Activated naive CD8-positive, alpha-beta T cell treated with anti-CD3 and anti-CD28 coated beads for 36 hours (primary cell): ENCODE measurements at places on chromosomes 1 and 21.

GRCh38 chr1:63379583-63379982, 12.2 kb downstream of the ALG6 start:
- peaks cover 49% of the 10 kb centered on the region for H3K36me3 ChIP-seq
- no peak for DNase-seq
- no peaks in the 10 kb centered on the region for H3K27me3 ChIP-seq
- H3K27ac ChIP-seq: no peak overlapping the region

- no peaks in the 10 kb centered on the region for H3K27me3 ChIP-seq
- H3K4me3 ChIP-seq: no peak overlapping the region
- H3K27ac ChIP-seq: no peak overlapping the region
- no peaks in the 10 kb centered on the region for H3K36me3 ChIP-seq
Observed at GRCh38 chr1:79817031-79817560, 810.6 kb upstream of the ADGRL4 start.

DNA sequence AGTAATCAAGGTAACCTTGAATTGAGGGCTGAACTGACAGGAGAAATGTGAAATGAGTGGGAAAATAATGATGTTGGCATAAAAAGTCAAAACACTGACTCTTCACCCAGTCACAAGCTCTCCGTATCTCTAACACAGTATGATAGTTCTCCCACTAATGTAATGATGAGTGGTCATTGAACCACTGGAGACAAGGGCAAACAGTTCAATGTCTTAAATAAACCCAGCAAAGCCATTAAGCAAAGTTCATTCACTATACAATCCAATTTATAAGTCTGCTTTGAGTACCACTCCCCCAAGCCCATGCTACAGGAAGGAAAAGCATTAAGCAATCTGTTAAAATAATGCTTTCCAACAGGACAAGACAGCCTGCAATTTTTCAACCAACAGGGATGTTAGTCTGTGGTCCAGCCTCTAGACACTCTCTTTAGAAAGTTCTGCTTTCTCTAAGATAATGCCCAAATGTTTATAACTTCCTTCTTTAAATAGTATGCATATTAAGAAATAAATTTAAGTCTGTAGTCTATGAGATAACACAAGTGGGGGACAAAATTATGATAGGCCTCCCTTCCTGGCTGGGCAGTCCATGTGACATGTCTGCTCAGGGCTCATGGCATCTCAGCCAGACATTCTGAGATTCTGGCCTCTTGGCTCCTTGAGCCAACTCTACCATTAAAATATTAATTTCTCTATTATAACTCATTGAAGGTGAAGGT, 25.5 kb upstream of the DDAH1 start:
- no peak overlapping the region for H3K4me3 ChIP-seq
- H3K4me1 ChIP-seq: no peaks in the 10 kb centered on the region
- no peaks in the 10 kb centered on the region for H3K36me3 ChIP-seq
- DNase-seq: no peak
- H3K27ac ChIP-seq: no peak overlapping the region
- peaks cover 5% of the 10 kb centered on the region for H3K27me3 ChIP-seq

DNA sequence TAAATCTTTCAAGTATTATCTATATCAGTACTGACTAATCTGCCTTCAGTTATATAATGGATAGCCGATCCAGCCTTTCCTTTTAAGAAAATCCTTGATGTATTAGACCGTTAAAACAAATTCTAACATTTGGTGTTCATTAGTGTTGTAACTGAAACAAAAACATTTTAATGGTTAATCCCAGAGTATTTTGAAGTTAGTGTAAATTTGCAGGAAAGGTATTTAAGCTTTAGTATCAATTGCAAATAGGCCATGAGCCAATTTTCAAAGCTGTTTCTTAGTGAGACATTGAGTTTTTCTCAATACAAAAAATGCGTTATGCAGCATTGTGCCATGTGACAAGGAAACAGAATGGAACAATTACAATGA, 29.6 kb downstream of the DISP1 start:
- H3K36me3 ChIP-seq: peaks cover 9% of the 10 kb centered on the region
- H3K4me1 ChIP-seq: peaks cover 3% of the 10 kb centered on the region
- H3K27me3 ChIP-seq: no peaks in the 10 kb centered on the region

- DNase-seq: no peak
- H3K36me3 ChIP-seq: peaks cover 1% of the 10 kb centered on the region
- H3K4me3 ChIP-seq: no peak overlapping the region
- no peak overlapping the region for H3K27ac ChIP-seq
Observed at GRCh38 chr1:115067161-115067859, 22.0 kb downstream of the TSPAN2 start.

DNA sequence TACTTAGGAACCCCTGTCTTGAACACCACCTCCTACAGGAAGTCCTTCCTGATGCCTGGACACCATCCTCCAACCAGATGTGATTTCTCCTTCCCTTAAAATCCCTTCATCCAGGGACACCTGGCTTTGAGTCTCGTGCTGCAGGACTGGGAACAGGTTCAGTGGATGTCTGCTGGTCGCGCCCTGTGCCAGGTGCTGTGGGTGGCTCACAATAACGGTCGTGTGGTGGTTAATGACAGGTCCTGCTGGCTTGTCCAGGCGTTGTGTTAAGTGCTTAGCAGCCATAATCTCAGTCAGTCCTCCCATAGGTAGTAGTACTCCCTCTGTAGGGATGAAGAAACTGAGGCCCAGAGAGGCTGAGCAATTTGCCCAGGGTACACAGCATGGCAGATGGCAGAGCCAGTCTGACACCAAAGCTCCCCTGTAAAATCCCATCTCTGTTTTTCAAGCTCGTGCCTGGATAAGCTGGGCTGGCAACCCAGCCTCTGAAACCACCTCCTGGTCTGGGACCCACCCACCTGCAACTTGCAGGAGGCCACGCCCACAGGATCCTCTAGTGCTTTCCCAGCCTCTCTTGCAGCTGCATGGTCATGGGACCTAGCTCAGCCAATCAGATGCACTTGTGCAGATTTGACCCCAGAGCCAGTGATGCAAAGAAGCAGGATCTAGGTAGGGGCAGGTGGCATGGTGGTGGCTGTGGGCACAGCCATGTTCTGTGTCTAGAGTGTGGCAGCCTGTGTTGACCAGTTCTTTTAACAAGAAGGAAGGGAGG, 106.0 kb upstream of the IFFO2 start:
- H3K36me3 ChIP-seq: peaks cover 3% of the 10 kb centered on the region
- no peak for DNase-seq
- H3K4me1 ChIP-seq: peaks cover 2% of the 10 kb centered on the region

- no peak overlapping the region for H3K4me3 ChIP-seq
- DNase-seq: peak; percentile 31
- H3K27ac ChIP-seq: no peak overlapping the region
- peaks cover 2% of the 10 kb centered on the region for H3K36me3 ChIP-seq
- peaks cover 4% of the 10 kb centered on the region for H3K4me1 ChIP-seq
Observed at GRCh38 chr1:38834937-38835827, 24.4 kb downstream of the RRAGC start.

GRCh38 chr21:34962586-34963222, 86.4 kb downstream of the RUNX1 start:
- no peaks in the 10 kb centered on the region for H3K27me3 ChIP-seq
- peaks cover 11% of the 10 kb centered on the region for H3K36me3 ChIP-seq
- peak overlapping the region; percentile 50 for H3K4me3 ChIP-seq
- no peak for DNase-seq

DNA sequence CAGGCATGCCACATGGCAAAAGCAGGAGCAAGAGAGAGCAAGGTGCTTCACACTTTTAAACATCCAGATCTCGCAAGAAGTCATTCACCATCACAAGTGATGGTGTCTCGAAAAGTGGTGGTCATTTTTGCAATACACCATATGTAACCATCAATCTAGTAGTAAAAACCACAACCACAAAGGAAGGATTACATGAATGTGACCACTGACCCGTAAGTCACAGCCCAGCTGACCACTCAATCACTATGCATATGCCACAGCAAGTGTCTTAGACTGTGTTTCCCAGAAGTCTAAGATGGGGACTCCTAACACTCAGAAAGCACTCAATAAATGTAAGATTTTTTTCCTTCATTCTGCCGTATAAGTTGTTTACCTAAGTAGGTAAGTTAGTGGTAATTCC, 76.9 kb downstream of the FH start:
- H3K4me3 ChIP-seq: no peak overlapping the region
- H3K4me1 ChIP-seq: no peaks in the 10 kb centered on the region
- H3K27me3 ChIP-seq: peaks cover 24% of the 10 kb centered on the region
- H3K27ac ChIP-seq: no peak overlapping the region
- H3K36me3 ChIP-seq: no peaks in the 10 kb centered on the region
- DNase-seq: no peak

- H3K36me3 ChIP-seq: peaks cover 13% of the 10 kb centered on the region
- no peaks in the 10 kb centered on the region for H3K27me3 ChIP-seq
- H3K4me1 ChIP-seq: peaks cover 67% of the 10 kb centered on the region
Observed at GRCh38 chr1:19405761-19406487, 79.4 kb downstream of the CAPZB start.

DNA sequence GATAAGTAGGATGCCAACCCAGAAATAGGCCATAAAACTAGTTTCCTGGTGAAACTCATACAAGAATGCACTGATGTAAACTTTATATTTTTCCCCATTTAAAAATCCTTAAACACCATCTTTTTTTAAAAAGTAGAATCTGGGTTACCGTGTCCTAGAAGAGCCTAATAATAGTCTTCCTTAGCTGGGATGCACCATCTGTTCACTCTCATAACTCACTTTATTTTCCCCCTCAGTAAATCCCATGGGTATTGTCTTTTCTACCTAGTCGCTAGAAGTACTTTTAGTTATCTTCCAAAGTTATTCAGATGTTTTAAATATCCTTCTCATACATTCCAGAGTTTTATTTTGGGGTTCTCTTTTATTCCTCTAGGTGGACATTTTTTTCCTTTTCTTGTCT, 250.2 kb downstream of the PLA2G4A start:
- no peak overlapping the region for H3K4me3 ChIP-seq
- no peak overlapping the region for H3K27ac ChIP-seq
- no peaks in the 10 kb centered on the region for H3K4me1 ChIP-seq
- peaks cover 4% of the 10 kb centered on the region for H3K36me3 ChIP-seq
- no peak for DNase-seq
- no peaks in the 10 kb centered on the region for H3K27me3 ChIP-seq

- peaks cover 6% of the 10 kb centered on the region for H3K36me3 ChIP-seq
- H3K27me3 ChIP-seq: peaks cover 74% of the 10 kb centered on the region
- H3K27ac ChIP-seq: no peak within 1 kb of the TSS
- H3K4me3 ChIP-seq: peak within 1 kb of the TSS; percentile 74
- peaks cover 3% of the 10 kb centered on the region for H3K4me1 ChIP-seq
- peak; percentile 17 for DNase-seq
Observed at GRCh38 chr21:45404730-45405270, at the start of gene COL18A1. COL18A1 (plus strand) TSS chr21:45405165; CDS start chr21:45405231, 66 bp downstream.

GRCh38 chr1:55893155-55893554, 678.0 kb upstream of the USP24 start:
- H3K36me3 ChIP-seq: no peaks in the 10 kb centered on the region
- H3K4me1 ChIP-seq: no peaks in the 10 kb centered on the region
- DNase-seq: no peak
- no peak overlapping the region for H3K27ac ChIP-seq
- peaks cover 3% of the 10 kb centered on the region for H3K27me3 ChIP-seq
- no peak overlapping the region for H3K4me3 ChIP-seq

- H3K4me3 ChIP-seq: no peak overlapping the region
- H3K4me1 ChIP-seq: no peaks in the 10 kb centered on the region
- no peak overlapping the region for H3K27ac ChIP-seq
- H3K27me3 ChIP-seq: no peaks in the 10 kb centered on the region
- no peak for DNase-seq
Observed at GRCh38 chr1:245776139-245776538, 621.4 kb downstream of the KIF26B start.

DNA sequence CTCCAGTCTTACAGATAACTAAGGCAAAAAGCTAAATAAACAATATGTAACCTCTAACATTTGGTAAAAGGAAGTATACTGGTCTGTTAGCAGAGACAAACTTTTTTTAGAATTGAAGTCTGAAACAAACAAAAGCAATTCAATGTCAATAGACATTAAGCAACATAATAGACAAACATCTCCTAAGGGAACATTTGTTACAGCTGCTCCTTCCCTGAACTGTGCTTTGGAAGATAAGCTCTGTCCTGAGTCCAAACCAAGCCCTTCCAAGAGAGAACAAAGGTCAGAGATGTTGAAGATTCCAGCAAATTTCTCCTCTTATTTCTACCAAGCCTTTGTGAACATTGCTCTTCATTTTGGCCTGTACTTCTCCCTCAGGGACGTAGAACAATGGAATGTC, 25.3 kb downstream of the FMO2 start:
- H3K27ac ChIP-seq: no peak overlapping the region
- no peaks in the 10 kb centered on the region for H3K4me1 ChIP-seq
- no peak overlapping the region for H3K4me3 ChIP-seq
- DNase-seq: no peak
- H3K27me3 ChIP-seq: peaks cover 16% of the 10 kb centered on the region

DNA sequence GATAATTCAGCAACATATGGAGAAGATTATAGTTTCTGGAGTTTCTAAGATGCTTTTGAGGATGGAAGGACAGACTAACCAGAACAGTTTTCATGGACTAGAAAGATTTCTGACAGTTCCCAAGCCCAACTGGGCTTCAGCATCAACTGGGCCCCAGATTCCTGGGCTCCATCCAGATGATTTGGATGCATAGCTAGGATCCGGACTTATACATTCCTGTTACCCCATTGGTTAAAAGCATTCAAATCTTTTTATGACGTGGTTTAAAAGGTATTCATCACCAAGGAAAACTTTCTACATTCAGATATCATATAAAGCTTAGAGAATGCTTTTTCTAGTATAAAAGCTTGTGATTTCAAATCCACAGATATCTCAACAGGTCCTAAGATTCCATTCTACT, 29.7 kb downstream of the TSHB start:
- DNase-seq: no peak
- H3K27me3 ChIP-seq: no peaks in the 10 kb centered on the region
- H3K27ac ChIP-seq: no peak overlapping the region
- H3K4me1 ChIP-seq: peaks cover 32% of the 10 kb centered on the region
- H3K36me3 ChIP-seq: no peaks in the 10 kb centered on the region

DNA sequence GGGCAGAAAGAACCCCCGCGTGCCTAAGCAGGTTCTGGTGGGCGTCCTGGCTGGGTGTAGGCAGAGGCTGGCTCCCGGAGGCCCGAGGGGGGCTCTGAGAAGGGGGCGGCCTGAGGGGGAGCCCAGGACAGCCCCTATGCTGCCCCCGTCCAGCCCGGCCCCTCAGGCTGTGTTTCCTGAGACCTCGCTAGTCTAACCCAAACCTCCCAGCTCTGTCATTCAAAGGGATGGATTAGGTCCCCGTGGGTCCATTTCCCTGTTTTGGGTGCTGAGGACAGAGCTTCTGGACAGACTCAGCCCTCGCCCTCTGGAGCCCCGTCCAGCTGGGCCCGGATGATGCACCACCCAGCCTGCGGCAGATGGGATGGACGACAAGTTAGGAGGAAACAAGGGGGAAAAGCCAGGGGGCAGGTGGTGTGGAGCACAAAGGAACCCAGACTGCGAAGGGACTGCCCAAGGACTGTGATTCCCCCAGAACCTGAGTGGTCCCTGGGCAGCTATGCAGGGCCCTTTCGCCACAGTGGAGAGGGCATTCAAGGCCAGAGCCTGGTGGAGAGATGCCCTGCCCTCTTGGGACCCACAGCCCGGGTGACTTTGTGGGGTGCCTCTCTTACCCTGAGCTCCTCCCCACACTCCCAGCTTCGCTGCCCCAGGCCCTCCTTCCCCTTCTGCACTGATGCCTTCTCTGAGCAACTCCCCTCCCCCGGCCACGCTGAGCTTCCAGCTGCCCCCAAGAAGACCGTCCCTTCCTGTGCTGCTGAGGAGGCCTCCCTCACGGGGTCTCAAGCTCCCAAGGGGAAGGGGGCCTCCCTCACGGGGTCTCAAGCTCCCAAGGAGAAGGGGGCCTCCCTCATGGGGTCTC, 2.8 kb downstream of the HES4 start:
- no peaks in the 10 kb centered on the region for H3K36me3 ChIP-seq
- H3K27me3 ChIP-seq: peaks cover 41% of the 10 kb centered on the region
- H3K4me1 ChIP-seq: peaks cover 9% of the 10 kb centered on the region
- no peak overlapping the region for H3K4me3 ChIP-seq
- H3K27ac ChIP-seq: no peak overlapping the region

- H3K4me3 ChIP-seq: no peak overlapping the region
- no peaks in the 10 kb centered on the region for H3K27me3 ChIP-seq
- no peak overlapping the region for H3K27ac ChIP-seq
- H3K4me1 ChIP-seq: no peaks in the 10 kb centered on the region
Observed at GRCh38 chr1:43049481-43049880, 90.8 kb upstream of the SLC2A1 start.
